ENCODE measurements at places on chromosomes 16 and 17.

- no peak for DNase-seq
Observed at GRCh38 chr17:81978524-81979298, 1.3 kb downstream of the ASPSCR1 start.

GRCh38 chr16:86227801-86228200, 282.5 kb upstream of the FOXF1 start:
- DNase-seq: no peak

DNA sequence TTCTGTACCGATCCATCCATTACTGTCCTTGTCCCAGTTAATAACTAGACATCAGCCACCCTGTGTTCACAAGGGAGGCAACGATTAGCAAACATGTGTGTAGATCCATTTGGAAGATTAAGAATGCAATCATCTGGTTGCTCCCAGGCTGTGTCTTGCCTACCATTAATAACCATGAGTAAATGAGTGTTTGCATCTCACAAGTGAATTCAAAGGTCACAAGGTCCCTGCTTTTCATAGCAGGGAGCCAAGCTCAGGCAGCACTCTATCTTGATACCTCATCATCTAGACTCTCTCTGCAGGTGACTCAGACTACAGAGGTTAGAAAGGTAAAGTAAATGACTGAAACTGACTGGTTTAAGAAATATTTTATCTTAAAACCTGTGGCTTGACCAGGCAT, 25.3 kb downstream of the VWA3A start:
- no peak for DNase-seq

- no peak for DNase-seq
Observed at GRCh38 chr16:15665107-15665506, 15.1 kb downstream of the NDE1 start.

- no peak for DNase-seq
Observed at GRCh38 chr16:59913666-59914065, 1179.5 kb upstream of the GOT2 start.

- DNase-seq: no peak
Observed at GRCh38 chr17:34242587-34243363, 12.3 kb upstream of the CCL2 start.

Data from cardiac septum (tissue), 1 donor.